ENCODE measurements at places on chromosomes 1 and 21.

DNA sequence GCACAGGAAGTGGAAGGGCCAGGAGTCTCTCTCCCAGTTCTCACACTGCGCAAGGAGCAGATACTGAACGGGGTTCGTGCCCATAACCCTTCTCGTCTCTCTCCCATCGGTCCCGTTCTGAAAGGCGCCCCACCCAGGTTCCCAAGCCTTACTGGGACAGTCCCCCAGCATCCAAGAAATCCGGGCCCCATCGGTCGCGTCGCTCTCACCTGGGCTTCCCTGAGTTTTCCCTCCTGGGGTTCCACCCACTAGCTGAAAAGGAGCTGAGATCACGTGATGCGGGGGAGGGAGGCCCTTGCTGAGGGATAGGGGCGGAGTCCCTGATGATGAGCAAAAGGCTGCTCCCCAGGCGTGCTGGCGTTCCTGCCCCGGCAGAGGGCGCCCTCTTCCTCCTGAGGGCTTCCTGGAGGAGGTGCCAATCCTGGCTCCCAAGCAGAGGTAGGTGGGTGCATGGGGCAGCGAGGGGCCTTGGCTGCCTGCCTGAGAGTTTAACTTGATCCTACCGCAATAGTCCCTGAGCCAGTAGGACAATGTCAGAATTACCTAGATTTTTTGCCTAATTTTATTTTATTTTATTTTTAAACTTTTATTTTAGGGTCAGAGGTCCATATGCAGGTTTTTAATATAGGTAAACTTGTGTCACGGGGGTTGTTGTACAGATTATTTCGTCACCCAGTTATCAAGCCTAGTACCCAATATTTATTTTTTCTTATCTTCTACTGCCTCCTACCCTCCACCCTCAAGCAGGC, at the start of gene SPOCD1:
TSS of gene SPOCD1 (minus strand) at position 271 of the 749 bp plus-strand sequence. CDS start 689 bp downstream, outside the sequence.
- DNase-seq = peak; percentile 79

DNA sequence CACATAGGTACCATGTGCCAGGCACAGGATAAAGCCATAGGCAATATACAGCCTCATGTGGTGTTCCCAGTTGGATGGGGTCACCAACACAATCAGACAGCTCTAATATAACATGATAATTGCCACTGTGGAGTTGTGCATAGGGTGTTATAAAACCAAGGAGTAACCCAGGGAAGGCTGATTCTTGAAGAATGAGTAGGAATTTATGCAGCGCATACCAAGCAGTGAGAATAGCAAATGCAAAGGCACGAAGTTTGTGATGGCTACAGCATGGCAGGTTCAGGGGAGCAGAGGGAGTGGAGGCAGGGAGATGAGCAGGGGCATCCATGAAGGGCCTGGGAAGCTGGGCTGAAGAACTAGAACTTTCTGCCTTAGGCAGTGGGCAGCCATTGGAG, 20.4 kb upstream of the SLC2A1 start:
- DNase-seq = no peak

DNA sequence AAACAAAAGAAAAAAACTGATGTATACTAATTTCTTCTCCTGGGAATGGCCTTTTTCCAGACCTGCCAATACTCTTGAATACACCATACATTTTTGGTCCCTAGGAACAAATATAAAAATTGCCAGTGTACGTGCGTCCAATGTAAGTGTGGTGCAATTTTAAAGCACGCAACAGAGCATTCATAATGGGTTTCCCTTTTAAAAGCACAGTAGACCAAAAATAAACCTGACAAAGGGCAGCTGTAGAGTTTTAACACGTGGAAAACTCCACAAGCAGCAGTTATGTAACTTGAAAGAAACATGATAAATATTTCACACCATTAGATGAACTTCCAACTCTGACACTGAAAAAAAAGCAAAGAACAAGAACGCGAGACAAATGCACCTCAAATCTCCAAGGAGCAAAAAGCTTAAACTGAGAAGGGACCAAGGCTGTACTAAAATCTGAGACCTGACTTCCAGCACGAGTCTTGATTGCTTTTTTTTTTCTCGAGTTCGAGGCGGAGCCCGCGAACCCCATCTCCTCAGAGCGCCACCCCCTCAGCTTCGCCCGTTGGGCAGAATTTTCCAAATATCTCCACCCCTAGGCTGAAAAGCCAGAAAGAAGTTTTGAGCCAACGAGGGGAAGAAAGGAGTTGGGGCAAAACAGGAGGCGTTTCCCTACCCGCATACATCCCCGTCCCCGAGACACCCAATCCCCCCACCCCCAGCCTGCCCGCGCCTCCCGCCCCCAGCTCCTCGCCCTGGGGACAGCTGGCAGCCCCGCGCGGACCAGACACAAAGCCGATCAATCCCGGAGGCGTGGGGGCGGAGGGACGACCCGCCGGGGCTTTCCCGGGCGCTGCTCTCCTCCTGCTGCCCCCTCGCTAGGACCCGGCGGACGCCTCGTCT, at the start of gene JAM2:
TSS of gene JAM2 (plus strand) at position 599 of the 891 bp plus-strand sequence. CDS start 564 bp downstream, outside the sequence.
- no peak for DNase-seq

GRCh38 chr1:208500375-208500774, 256.2 kb upstream of the PLXNA2 start:
- no peak for DNase-seq

DNA sequence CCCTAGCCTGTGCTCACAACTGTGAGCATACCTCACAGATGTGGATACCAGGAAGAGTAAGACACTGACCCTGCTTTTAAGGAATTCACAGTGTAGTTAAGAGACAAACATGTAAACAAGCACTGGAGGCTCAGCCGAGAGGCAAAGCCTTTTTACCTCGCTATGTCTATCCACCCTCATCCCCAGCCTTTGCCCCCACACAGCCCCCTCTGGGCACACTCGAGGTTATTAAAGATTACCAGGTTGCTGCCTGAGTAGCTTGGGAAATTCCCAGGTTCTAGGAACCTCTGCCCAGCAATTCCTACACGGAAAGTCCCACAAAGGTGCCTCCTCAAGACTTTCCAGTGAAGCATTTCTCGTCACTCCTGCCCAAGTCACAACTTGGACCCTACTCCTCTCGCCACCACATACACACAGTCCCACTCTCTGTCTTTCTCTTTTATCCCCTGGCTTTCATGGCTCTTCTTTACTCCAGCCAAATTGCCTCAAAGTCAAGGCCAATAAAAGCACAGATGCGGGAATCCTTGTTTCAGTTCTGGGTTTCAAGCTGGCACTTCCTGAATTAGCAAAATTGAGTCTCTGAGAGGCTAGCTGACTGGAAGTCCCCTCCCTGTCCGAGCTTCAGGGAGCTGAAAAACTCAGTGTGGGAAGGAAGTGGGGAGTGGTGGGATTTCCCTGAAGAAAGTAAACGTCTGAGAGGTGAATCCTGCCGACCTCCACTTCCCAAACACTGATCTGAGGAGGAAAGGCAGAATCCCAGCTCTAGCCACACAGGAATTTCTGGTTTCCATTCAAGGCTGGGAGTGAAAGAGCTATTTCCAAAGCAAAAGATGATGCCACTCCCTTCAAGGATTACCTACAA, 7.6 kb downstream of the DENND2D start:
- no peak for DNase-seq

- DNase-seq = no peak
Observed at GRCh38 chr1:226428791-226429461, 21.0 kb upstream of the PARP1 start.

DNA sequence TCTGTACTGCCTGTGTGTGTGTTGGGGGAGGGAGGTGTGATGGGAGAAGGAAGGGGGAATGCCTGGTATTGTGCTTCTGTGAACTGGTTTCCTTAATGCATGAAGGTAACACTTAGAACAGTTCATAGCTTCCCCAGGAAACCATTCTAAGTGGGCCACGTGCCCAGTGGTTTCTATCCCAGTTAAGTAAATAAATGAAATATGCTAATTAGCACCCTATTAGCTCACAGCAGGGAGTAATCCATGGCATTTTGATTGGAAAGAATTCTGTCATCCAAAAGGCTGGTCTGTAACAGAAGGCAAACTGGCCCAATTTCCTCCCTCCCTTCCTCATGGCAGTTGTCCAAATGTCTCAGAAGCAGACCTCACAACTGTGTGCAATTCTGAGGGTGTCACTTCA, 199.3 kb downstream of the TTLL7 start:
- DNase-seq = no peak

- no peak for DNase-seq
Observed at GRCh38 chr1:52739699-52740467, 13.6 kb downstream of the ZYG11B start.

- DNase-seq = no peak
Observed at GRCh38 chr1:5221451-5221850, 567.0 kb downstream of the AJAP1 start.

Data from A549 (cell line).